Stimulated activated CD4-positive, alpha-beta T cell treated with anti-CD3 and anti-CD28 coated beads, Interleukin-2, amount 100 ng/mL, for 48 hours (primary cell): ENCODE measurements at places on chromosomes 11 and 22.

DNA sequence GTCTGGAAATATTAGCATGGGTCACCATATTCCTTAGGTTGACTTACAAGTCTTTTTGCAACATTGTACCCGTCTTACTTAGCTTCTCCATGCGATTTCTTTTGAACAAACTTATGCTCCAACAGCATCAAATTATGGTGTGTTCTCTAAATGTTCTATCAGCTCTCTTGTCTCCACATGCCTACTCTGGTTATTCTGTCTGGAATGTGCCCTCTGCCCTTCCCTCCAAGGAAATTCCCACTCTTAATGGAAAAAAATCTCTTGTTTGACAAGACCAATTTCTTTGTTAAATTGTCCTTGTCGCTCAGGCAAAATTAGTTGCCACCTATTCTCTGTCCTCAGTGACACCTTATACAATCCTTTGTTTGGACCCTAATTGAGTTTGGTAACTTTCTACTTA lies 522.8 kb upstream of the LUZP2 start:
- no peak for DNase-seq

DNA sequence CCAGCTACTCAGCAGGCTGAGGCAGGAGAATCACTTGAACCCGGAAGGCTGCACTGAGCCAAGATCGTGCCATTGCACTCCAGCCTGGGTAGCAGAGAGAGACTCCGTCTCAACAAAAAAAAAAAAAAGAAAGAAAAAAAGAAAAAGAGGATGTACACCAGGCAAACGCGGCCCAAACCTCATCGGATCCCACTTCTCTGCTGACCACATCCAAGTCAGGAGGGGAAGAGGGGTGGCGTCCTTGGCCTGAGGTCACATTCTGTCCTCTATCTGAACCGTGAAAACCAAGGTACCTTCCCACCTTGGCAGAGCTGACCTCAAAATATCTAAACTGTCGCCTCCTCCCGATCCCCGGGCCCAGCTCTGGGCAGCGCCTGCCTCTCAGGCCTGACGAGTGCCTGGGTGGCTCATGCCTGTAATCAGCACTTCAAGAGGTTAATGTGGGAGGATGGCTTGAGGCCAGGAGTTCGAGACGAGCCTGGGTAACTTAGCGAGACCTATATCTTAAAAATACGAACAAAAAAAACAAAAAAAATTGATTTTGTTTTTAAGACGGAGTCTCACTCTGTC lies 25.1 kb downstream of the RGL4 start:
- no peak for DNase-seq

- DNase-seq, result no peak
Measured at GRCh38 chr11:129699711-129700304, 115.8 kb upstream of the TMEM45B start.

- DNase-seq, result no peak
Measured at GRCh38 chr11:78560153-78560552, 14.5 kb downstream of the NARS2 start.

DNA sequence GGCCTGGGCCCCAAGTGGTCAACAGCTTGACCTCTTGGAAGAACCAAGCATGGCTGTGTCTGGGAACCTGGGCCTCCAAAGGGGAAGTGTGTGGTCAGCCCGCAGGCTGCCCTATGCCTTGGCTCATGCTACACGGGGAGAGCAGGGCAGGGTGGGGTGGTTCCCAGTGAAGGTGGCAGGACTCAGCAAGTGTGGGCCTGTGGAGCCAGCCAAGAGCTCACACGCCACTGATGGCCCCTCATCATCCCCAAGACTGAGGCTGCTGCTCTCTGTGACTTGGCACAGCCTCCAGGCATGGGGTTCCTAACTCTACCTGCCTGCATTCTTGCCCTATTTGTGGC lies 15.9 kb upstream of the DGCR8 start:
- no peak for DNase-seq
